ENCODE measurements at places on chromosomes 11 and 22. TPM values are rescaled to one million over a fixed set of nuclear protein-coding genes. Genes with fewer than 3 reads are reported as not detected.

- DNase-seq = peak; percentile 64
These were observed 37.3 kb upstream of the SLC22A12 start for GRCh38 chr11:64553554-64554201.

- no peak for DNase-seq
These were observed 163.8 kb downstream of the GUCY1A2 start for GRCh38 chr11:106854429-106854828.

GRCh38 chr11:57515332-57516060 is at the start of gene SLC43A1:
Gene SLC43A1, minus strand, starts transcription at chr11:57515702. Its CDS starts 1,591 bp downstream, at chr11:57514111.
- DNase-seq = peak; percentile 50

GRCh38 chr22:27122574-27122973 is 465.2 kb downstream of the MIAT start:
- no peak for DNase-seq

GRCh38 chr11:88337987-88338668 is 592 bp upstream of the CTSC start:
- DNase-seq = peak; percentile 55

- DNase-seq = no peak
These were observed 12.8 kb upstream of the PRR5 start for GRCh38 chr22:44689173-44689572.

DNA sequence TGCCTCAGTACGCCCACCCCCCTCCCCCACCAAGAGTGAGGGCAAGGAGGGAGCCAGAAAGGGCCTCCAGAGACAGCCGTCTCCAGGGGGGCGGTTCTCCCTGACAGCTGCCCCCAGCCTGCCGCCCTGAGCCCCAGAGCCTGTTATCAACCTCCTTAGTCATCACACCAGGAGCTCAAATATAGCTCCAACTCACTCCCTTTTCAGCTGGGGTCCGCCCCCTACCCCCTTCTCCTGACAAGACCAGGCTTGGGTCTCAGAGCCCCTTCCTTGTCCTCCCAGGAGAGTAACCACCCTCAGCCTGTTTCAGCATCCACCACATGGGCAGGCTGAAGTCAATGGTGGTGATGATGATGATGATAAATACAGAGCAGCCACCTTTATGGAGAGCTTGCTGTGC is 2.5 kb upstream of the INPP5J start:
- no peak for DNase-seq

The ACTN3 gene
- not detected for total RNA-seq

The OR5P2 gene
- not detected for total RNA-seq

The OVOL1 gene
- total RNA-seq = 29.5 TPM

The OSBP2 gene
- total RNA-seq = 2.9 TPM

The PLEKHA7 gene
- 81.3 TPM for total RNA-seq

The CRACR2B gene
- 122 TPM for total RNA-seq

The TECTA gene
- total RNA-seq = 0.14 TPM
